ENCODE measurements at places on chromosomes 5 and 9.
A peak's percentile ranks its signal among the peaks of the same experiment; 100 is the strongest.

GRCh38 chr9:136160995-136161610, 42.4 kb upstream of the TMEM250 start:
- DNase-seq, result no peak

- no peak for DNase-seq
Observed at GRCh38 chr9:128358861-128359260, 12.3 kb upstream of the URM1 start.

DNA sequence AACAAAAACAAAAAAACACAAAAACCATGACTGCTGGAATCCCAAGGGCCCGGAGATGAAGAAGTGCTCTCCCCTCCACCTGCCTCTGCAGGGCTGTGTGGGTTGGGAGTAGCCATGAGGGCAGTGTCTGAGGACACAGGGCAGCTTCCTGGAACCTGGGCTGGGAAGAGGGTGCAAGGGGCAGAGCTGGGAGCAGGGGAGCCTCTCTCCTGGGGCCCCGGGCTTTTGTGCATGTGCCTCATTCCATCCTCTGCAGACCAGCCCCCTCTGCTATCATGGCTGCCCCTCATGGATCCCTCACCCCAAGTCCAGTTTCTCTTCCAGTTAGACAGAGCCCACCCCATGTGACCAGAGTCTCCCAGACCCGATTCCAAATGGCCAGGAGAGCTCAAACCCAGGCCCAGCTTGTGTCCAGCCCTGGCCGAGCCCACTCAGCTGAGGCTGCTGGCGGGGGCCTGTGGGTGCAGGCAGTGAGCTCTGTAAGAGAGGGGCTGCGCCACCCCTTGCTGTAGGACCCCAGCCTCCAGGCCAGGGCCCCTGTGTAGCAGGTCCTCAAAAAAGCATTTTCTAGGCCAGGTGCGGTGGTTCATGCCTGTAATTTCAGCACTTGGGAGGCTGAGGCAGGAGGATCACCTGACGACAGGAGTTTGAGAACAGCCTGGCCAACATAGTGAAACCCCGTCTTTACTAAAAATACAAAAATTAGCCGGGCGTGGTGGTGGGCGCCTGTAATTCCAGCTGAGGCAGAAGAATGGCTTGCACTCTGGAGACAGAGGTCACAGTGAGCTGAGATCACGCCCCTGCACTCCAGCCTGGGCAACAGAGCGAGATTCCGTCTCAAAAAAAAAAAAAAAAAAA, 44.5 kb downstream of the PLPP7 start:
- no peak for DNase-seq

DNA sequence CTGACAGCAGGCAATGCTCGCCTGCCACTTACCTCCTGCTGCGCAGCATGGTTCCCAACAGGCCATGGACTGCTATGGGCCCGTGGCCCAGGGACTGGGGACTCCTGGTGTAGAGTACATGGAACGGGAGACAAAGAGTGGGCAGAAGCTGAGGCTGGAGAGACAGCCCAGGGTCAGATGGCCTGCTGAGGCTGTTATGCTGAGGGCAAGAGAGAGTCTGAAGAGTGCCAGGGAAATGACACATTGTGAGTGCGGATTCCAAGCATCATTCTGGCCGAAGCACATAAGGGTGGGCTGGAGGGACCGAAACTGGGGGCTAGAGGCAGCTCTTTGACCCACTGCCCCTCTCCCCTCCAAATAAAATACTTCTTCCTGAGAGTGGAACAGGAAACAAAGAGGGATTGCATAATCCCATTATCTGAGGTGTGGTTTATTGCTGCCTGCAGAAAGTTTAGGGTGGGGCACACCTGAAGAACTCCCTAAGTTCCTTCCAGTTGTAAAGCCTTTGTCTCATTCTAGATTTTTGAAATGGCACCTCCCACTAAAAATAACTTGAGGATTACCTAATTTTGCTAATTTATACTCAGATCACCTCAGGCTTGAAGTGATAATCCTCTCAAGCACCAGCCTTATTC, 158.1 kb downstream of the ATP10B start:
- DNase-seq, result no peak

DNA sequence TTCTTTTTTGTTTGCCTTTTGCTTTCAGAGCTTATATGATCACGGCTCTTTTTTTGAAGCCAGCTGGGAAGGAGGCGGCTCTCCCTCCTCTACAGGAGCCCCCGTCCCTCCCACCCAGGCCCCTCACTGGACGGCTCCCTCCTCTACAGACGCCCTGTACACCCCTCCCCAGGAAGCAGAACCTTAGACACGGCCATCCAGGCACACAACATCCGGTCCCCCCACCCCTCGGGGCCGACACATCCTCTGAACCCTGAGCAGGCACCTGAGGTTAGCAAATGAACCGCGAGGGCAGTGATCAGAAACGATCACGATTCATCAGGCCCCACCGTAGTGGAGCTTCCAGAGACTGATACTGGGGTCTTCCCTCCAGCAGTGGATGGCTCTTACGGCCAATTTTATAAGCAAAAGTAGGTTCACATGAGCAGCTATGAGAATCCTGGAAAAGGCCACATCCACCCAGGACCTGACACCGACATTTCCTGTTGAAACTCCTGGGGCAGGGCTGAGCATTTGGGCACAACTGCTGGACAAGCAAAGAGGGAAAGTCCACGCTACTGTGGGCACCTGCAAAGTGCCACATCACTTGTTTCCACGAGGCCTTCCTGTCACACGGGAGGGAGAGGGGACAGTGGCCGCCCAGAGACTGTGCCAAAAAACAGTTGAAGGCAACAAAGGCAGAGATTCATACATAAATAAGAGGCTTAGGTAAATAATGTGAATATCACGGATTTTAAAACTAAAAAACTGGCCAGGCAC, 78.9 kb downstream of the SEMA4D start:
- DNase-seq, result peak; percentile 69

DNA sequence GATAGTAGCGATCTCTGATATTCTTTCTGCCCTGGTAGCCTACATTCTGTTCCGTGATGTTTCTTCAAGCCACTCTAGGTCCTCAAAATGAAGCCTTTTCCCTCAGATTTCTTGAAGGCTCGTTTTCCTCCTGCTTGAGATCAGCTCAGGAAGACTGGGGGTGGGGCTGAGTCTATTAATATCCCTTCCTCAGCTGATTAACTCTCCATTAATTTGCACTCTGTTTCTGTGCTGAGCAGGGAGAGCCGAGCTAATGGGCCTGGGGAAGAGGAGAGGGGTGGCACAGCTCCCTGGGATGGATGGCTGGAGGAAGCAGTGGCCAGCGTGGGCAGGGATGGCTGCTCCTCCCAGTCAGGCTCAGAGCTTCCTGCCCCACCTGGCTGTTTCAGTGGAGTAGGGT, 93.3 kb downstream of the PPARGC1B start:
- no peak for DNase-seq

GRCh38 chr9:110936237-110936636, 102.0 kb downstream of the LPAR1 start:
- no peak for DNase-seq

- DNase-seq, result no peak
Observed at GRCh38 chr9:115034801-115035200, 83.2 kb downstream of the TNC start.

- DNase-seq, result no peak
Observed at GRCh38 chr5:152218694-152219093, 186.4 kb downstream of the NMUR2 start.

DNA sequence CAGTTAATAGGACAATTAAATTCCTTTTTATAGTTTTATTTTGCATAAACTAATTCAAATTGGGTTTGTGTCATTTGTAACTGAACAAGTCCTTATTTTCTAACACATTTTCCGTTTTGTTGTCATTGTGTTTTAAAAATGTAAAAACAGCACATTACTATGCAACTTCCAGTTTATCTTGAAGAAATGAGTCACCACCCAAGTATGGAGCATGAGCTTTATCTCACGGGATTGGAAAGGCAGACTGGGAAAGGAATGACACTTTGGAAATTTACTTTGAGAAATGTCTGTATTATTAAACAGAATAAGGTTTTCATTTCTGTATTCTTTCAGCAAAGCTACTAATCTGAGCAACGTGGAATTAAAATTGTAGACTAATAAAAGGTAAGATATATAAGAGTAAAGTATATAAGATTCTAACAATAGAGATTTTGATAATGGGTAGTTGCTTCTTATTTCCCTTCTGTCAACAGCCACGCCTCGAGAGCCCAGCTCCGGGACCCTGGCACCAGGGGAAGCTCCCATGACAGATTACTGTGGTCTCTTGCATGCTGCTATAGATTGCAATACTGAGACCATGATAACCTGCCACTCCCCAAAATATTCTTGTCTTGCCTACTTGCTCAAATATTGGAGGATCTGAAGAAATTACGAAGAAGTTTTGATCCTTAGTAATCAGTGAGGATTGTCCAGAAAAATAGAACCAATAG, 433.1 kb downstream of the CHSY3 start:
- no peak for DNase-seq

- no peak for DNase-seq
Observed at GRCh38 chr5:112201141-112201540, 217.9 kb downstream of the EPB41L4A start.

DNA sequence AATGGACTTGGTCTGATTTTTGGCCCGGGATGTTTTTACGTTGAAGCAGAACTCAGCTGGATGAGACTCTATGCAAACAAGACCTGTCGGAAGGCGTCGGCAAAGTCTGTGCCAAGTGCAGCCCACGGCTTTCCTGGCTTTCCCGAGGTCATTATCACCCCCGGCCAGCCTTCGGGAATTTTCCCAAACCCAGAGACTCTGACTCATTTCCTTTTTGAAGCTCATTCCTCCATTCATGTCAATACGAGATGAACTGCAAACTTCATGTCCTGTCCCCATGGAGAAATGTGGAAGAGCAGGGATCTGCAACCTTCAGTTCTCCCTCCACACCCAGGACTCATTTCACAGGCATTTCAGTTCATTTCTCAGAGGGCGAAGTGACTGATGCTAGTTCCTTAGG, 95.3 kb downstream of the IRX2 start:
- no peak for DNase-seq

DNA sequence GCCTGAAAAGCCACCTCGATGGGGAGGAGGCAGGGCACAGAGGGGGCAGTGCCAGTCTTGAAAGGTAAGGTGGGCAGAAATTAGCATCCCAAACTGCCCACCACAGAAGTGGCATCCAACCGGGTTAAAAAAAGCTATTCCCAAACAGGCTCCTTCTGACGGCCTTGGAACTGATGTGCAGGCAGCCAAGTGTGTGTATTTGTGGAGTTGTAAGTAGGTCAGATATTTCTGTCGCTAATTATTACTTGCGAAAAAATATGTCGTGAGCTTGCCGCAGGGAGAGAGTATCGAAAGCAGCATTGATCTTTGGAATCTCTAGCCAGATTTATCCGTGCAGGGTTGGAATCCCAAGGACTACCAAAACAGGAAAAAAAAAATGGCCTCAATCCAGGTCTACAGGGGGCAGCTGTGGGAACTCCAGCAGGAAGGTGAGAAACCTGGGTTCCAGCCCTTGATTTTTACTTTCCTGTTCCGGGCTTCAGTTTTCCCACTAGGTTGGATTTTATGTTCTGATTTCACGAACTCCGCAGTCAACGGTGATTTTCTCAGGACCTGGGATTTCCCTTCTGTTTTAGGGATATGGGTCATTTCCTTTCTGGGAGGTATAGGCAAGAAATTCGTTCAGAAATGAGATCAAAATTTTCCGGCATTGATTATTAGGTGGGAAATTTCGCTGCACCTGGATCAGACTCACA, 200.8 kb downstream of the RGS3 start:
- DNase-seq, result no peak

GRCh38 chr5:88248094-88248493, 20.6 kb downstream of the TMEM161B start:
- DNase-seq, result no peak

GRCh38 chr5:170545811-170546210, 42.0 kb downstream of the KCNIP1 start:
- DNase-seq, result no peak

- no peak for DNase-seq
Observed at GRCh38 chr5:161380486-161380885, 166.0 kb downstream of the GABRB2 start.

DNA sequence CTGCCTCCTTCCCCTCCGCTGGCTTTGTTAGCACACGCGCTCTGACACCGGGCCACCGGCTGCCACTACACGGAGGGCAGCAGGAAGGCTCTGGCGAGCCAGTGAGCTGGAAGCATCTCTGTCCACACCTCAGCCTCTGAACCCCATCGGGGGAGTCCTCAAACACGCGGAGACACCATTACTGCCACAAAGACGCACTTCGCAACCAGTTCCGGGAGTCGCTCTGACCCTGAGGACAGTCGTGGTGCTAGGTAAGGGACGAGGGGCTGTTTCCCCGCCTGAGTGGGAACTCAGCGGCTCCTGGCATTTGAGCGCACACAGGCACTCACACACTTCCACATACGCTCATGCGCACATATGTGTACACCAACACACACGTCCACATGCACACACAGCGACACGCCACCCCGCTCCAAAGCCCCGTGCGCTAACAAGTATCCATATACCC, 160.0 kb downstream of the C9orf152 start:
- no peak for DNase-seq

GRCh38 chr5:102986074-102986473, 133.9 kb downstream of the GIN1 start:
- no peak for DNase-seq

DNA sequence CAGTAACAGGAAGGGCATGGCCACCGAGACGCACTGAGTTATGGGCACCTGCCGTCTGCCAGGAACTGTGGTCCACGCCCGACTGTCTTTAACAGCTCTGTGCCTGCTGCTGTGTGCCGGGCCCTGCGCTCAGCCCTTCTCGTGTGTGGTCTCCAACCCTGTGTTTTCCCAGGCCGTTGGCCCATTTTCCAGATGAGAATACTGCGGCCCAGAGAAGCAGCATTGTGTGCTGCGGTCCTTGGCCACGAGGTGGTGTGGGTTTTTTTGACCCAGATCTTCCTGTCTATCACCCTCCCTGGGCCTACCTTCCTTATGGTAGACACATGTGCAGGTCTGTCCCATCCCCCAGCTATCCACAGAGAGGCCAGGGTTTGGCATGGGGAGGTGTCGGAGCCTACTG, 47.0 kb downstream of the RXRA start:
- DNase-seq, result no peak
